ENCODE measurements at places on chromosomes 13 and 19.

GRCh38 chr13:45119469-45119990 lies 780 bp upstream of the GTF2F2 start:
- H3K27ac ChIP-seq = peak overlapping the region; percentile 93
- H3K27me3 ChIP-seq = no peaks in the 10 kb centered on the region
- peak; percentile 61 for DNase-seq
- H3K4me3 ChIP-seq = peak overlapping the region; percentile 98
- H3K36me3 ChIP-seq = no peaks in the 10 kb centered on the region

GRCh38 chr19:39413272-39413910 lies 922 bp downstream of the PLEKHG2 start:
- peak overlapping the region; percentile 85 for H3K4me3 ChIP-seq
- peaks cover 6% of the 10 kb centered on the region for H3K36me3 ChIP-seq
- H3K4me1 ChIP-seq = peaks cover 31% of the 10 kb centered on the region

DNA sequence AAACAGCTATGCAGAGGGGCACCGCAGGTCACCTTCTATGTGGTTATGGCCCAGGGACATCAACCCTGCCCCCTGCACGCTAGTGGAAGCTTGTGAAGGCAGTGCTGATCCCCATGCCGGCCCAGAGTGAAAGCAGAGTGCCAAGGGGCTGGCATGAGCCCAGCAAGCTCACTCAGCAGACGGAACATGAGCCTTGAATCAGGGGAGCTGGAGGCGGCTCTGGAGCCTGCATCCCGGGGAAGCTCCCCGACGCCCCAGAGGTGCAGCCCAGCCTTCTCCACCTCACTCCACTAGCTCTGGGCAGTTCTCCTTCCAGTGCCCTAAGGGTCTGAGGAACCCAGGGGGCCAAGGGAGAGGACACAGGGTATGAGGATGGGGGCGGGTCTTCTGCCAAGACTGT lies 19.0 kb upstream of the ISYNA1 start:
- H3K4me1 ChIP-seq = no peaks in the 10 kb centered on the region
- DNase-seq = no peak
- H3K4me3 ChIP-seq = no peak overlapping the region
- H3K27me3 ChIP-seq = no peaks in the 10 kb centered on the region
- H3K36me3 ChIP-seq = peaks cover 59% of the 10 kb centered on the region

- no peak overlapping the region for H3K27ac ChIP-seq
- H3K27me3 ChIP-seq = no peaks in the 10 kb centered on the region
- DNase-seq = no peak
- no peak overlapping the region for H3K4me3 ChIP-seq
- no peaks in the 10 kb centered on the region for H3K4me1 ChIP-seq
Observed at GRCh38 chr19:49780861-49781260, 14.1 kb downstream of the AP2A1 start.

- H3K36me3 ChIP-seq = no peaks in the 10 kb centered on the region
- peaks cover 7% of the 10 kb centered on the region for H3K4me1 ChIP-seq
- H3K27me3 ChIP-seq = peaks cover 8% of the 10 kb centered on the region
- H3K27ac ChIP-seq = no peak overlapping the region
- no peak overlapping the region for H3K4me3 ChIP-seq
Observed at GRCh38 chr19:15588265-15588664, 26.8 kb upstream of the CYP4F8 start.

DNA sequence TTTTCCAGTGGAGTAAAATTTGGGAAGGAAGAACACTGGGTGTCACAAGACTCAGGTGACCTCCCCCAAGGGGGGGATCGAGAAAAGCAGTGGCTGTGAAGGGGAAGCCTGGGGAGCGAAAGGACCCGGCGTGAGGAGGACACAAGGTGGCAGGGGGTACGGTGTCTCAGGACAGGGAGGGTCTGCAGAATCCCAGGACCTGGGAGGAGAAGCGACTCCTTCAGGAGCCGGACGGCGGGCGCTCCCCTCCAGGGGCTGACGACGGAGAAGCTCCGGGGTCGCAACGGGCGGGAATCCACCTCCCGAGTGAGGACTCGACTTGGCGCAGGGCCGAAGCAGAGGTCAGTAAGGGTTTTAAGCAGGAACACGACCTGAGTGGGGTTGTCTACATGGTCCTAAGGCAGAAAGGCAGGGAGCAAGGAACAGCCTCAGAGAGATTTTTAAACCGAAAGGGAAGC lies 529 bp downstream of the ZNF836 start:
- peaks cover 25% of the 10 kb centered on the region for H3K36me3 ChIP-seq
- DNase-seq = no peak
- peak overlapping the region; percentile 92 for H3K27ac ChIP-seq
- peak overlapping the region; percentile 99 for H3K4me3 ChIP-seq
- H3K27me3 ChIP-seq = no peaks in the 10 kb centered on the region
- peaks cover 7% of the 10 kb centered on the region for H3K4me1 ChIP-seq

DNA sequence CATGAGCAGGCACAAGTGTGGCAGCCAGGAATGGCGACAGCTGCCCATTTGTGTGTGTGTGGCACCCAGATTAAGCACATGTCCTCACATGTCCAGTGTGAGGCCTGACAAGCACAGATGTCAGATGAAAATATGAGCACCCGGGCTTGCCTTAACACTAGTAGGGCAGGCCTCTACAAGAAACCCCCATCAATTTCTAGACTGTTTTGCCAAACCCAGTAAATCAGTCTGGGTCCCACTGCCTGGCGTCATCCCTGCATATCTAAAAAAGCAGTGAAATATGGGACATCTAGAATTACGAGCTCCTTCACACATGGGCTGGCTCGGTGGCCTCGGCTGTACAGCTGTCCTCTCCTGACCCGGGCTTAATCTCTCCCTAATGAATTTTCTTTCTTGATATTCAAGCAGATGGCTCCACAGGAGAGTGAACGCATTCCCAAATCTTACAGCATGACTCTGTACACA lies 432.7 kb downstream of the FOXO1 start:
- H3K27me3 ChIP-seq = no peaks in the 10 kb centered on the region
- no peaks in the 10 kb centered on the region for H3K36me3 ChIP-seq
- no peaks in the 10 kb centered on the region for H3K4me1 ChIP-seq
- H3K4me3 ChIP-seq = no peak overlapping the region

- DNase-seq = no peak
- H3K36me3 ChIP-seq = no peaks in the 10 kb centered on the region
- H3K27ac ChIP-seq = no peak overlapping the region
- H3K4me1 ChIP-seq = no peaks in the 10 kb centered on the region
- H3K27me3 ChIP-seq = no peaks in the 10 kb centered on the region
Observed at GRCh38 chr19:11894851-11895250, 7.3 kb downstream of the ZNF69 start.

GRCh38 chr19:5292822-5293611 lies 47.6 kb downstream of the PTPRS start:
- H3K36me3 ChIP-seq = no peaks in the 10 kb centered on the region
- peaks cover 13% of the 10 kb centered on the region for H3K27me3 ChIP-seq
- peaks cover 18% of the 10 kb centered on the region for H3K4me1 ChIP-seq
- peak; percentile 4 for DNase-seq
- peak overlapping the region; percentile 45 for H3K4me3 ChIP-seq
- no peak overlapping the region for H3K27ac ChIP-seq

DNA sequence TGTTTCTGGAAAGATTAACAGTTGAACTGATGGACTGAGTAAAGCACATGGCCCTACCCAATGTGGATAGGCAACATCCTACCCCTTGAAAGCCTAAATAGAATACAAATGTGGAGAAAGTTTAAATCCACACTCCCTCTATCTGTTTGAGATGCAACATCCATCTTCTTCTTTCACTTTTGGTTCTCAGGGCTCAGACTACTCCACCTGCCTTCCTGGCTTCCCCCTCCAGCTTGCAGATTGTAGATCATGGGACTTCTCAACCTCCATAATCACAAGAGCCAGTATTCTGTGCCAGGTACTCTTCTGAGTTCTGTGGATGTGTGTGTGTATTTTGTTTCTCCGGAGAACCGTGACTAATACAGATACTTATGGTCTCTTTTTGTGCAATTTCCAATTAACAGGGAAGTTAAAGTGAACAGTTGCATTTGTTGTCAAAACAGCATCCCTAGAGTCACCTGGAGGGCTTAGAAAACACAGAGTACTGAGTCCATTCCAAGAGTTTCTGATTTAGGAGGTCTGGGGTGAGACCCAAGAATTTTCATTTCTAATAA lies 590.3 kb upstream of the MIR17HG start:
- no peaks in the 10 kb centered on the region for H3K36me3 ChIP-seq
- H3K4me1 ChIP-seq = no peaks in the 10 kb centered on the region
- no peak for DNase-seq
- H3K27me3 ChIP-seq = no peaks in the 10 kb centered on the region
- no peak overlapping the region for H3K4me3 ChIP-seq
- H3K27ac ChIP-seq = no peak overlapping the region

DNA sequence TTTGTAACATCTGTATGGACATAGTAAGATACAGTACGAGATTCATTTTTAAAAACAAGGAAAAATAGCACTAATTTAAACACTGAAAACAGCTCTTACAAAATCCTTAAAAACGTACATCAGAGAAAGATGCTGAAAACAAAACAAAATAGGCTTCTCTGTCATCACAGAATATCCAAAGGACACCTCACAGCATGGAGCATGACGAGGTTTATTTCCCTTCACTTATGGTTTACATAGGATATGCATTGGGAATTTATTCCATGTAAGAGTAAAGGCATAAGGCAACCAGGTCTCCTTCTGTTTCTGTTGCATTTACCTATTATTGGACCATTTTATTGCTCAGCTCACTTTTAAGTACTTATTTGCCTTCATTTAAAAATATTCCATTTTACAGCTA lies 3.0 kb downstream of the KCTD12 start:
- DNase-seq = no peak
- no peaks in the 10 kb centered on the region for H3K27me3 ChIP-seq
- no peak overlapping the region for H3K4me3 ChIP-seq
- no peak overlapping the region for H3K27ac ChIP-seq
- no peaks in the 10 kb centered on the region for H3K36me3 ChIP-seq

GRCh38 chr19:10135551-10136334 lies 16.0 kb upstream of the EIF3G start:
- H3K27ac ChIP-seq = no peak overlapping the region
- peaks cover 82% of the 10 kb centered on the region for H3K36me3 ChIP-seq
- no peak overlapping the region for H3K4me3 ChIP-seq
- H3K27me3 ChIP-seq = no peaks in the 10 kb centered on the region
- DNase-seq = no peak
- H3K4me1 ChIP-seq = peaks cover 3% of the 10 kb centered on the region

GRCh38 chr13:21478881-21479808 lies 20.0 kb upstream of the ZDHHC20 start:
- H3K27me3 ChIP-seq = no peaks in the 10 kb centered on the region
- H3K4me3 ChIP-seq = no peak overlapping the region
- no peak for DNase-seq

- no peaks in the 10 kb centered on the region for H3K4me1 ChIP-seq
- no peak overlapping the region for H3K4me3 ChIP-seq
- no peaks in the 10 kb centered on the region for H3K36me3 ChIP-seq
- no peaks in the 10 kb centered on the region for H3K27me3 ChIP-seq
- DNase-seq = no peak
- H3K27ac ChIP-seq = no peak overlapping the region
Observed at GRCh38 chr13:113660066-113660465, 2.1 kb upstream of the ATP4B start.

- H3K27me3 ChIP-seq = no peaks in the 10 kb centered on the region
- no peak overlapping the region for H3K4me3 ChIP-seq
- no peaks in the 10 kb centered on the region for H3K4me1 ChIP-seq
Observed at GRCh38 chr13:20105161-20105689, 55.6 kb downstream of the GJA3 start.

- no peak overlapping the region for H3K27ac ChIP-seq
- no peak for DNase-seq
- H3K4me1 ChIP-seq = no peaks in the 10 kb centered on the region
- no peaks in the 10 kb centered on the region for H3K27me3 ChIP-seq
Observed at GRCh38 chr13:33971562-33971819, 153.5 kb downstream of the RFC3 start.

DNA sequence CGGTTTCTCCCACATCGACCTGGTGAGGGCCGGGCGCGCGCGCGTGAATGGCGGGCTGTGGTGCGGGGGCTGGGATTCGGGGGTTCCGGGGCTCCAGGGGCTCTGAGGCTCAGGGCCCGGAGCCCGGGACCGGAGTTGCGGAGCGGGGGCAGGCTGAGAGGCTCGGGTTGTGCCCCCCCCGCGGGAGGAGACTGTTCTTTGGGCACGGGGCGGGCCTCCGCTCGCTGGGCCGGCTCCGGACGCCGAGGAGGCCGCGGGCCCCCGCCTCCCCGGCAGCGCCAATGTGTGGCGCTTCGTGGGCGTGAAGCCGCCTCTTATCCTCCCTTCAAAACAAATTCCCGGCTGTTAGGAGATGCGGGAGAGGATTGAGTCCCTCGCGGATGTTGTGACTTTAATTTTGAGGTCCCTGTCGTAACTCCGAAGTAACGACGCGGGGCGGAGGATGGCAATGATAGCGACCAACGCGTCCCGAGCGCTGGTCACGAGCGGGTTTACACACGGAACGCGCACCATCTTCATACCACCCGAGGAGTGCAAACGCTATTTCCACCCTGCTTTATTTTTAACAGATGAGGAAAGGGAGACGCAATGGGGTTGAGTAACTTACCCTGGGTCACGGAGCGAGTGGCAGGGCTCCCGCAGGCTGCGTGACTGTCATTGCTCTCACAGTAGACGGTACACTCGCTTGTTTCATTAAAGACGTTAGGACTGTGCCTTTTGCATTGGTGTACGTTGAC lies 536 bp downstream of the UBA2 start:
- no peaks in the 10 kb centered on the region for H3K27me3 ChIP-seq
- peak overlapping the region; percentile 92 for H3K27ac ChIP-seq
- peak; percentile 1 for DNase-seq
- H3K4me1 ChIP-seq = peaks cover 13% of the 10 kb centered on the region

- no peak overlapping the region for H3K4me3 ChIP-seq
- H3K4me1 ChIP-seq = no peaks in the 10 kb centered on the region
- H3K27me3 ChIP-seq = no peaks in the 10 kb centered on the region
- H3K36me3 ChIP-seq = no peaks in the 10 kb centered on the region
Observed at GRCh38 chr13:33144358-33144784, 128.1 kb downstream of the KL start.

GRCh38 chr13:111046590-111047141 lies 68.4 kb upstream of the ARHGEF7 start:
- H3K4me1 ChIP-seq = no peaks in the 10 kb centered on the region
- H3K4me3 ChIP-seq = no peak overlapping the region
- DNase-seq = no peak
- no peak overlapping the region for H3K27ac ChIP-seq
- no peaks in the 10 kb centered on the region for H3K36me3 ChIP-seq
- H3K27me3 ChIP-seq = no peaks in the 10 kb centered on the region

DNA sequence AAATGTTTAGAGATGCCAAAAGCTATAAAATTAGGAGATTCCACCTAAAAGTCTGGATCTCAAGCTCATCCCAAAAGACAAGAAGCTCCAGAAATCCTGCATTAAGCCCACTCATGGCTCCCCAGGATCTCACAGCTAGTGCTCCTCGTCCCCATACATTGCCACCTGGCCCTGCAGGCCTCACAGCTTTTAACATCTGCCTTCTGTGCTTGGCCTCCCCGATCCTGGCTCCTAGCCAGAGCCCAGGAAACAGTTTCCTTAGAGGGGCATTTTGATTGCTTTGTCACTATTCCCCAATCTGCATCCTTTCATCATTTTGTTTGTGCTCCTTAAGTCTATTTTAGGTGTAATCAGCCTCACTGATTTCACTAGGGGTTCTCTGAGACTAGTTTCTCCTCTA lies 14.5 kb upstream of the DCT start:
- no peaks in the 10 kb centered on the region for H3K4me1 ChIP-seq
- no peak overlapping the region for H3K4me3 ChIP-seq
- no peaks in the 10 kb centered on the region for H3K27me3 ChIP-seq
